Suppressor macrophage treated with lipopolysaccharide for 4 hours (primary cell): ENCODE measurements at places on chromosomes 1 and 21.

DNA sequence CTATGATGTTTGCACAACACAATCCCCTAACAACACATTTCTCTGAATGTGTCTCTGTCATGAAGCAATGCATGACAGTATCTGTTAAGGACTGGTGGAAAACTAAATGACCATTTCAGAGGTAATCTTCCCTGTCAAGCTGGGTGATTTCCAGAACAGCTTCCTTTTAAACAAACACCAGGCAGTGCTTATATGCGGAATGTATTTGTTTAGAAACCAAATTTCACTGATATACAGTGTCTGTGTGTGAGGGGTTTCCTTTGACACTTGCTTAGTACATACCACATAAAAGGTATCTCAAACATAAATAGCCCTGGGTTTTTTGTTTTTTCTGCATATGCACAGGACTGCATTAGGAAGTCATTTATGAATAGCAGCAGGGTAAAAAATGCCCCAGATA, 95.6 kb downstream of the TGFBR3 start:
- DNase-seq = no peak

- peak; percentile 75 for DNase-seq
Observed at GRCh38 chr1:228459091-228459993, 27.8 kb upstream of the RNF187 start.

DNA sequence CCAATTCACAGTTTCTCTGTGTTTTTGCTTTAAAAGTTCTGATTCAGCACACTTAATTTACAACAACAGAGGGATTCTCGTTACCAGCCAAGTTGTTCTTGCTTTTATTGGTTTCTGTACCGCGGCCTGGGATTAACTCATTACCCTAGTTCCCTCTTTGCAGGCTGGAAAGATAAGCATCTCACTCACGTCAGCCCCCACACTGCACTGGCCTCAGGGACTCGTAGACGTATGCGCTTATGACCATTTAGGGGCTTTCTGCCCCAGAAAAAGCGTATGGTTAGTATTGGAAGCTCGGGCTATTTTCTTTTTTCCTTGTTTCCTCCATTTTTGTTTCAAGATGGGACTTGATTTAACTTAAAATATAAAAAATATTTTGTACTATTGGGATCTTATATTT, 76.0 kb downstream of the POFUT2 start:
- DNase-seq = no peak

DNA sequence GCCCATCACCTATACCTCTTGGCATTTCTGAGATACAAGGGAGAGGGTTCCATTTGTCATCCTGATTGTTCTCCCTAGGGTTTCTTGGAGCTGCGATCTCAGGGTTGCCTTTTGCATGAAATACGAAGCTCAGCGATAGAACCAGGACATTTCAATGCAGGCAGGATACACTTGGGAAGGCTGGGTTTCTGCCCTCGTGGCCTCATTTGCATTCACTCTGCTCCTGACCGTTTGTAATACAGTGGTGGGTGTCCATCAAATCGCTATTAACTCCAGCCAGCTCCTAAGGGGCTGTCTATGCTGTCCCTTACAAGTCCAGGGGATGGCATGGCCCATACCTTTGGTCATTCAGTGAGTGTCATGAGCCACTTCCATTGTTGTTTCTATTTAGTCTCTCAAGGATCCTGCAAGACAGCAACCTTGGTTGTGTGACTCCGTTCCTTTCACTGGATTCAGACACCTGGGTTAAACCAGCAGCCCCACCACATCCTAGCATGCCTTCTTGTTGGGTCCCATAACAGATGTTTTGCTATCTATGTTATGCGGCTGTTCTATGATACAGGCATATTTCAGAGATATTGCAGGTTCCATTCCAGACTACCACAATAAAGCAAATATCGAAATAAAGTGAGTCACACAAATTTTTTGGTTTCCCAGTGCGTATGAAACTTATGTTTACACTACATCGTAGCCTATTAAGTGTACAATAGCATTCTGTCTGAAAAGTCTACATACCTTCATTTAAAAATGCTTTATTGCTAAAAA, 18.3 kb downstream of the KAZN start:
- no peak for DNase-seq

DNA sequence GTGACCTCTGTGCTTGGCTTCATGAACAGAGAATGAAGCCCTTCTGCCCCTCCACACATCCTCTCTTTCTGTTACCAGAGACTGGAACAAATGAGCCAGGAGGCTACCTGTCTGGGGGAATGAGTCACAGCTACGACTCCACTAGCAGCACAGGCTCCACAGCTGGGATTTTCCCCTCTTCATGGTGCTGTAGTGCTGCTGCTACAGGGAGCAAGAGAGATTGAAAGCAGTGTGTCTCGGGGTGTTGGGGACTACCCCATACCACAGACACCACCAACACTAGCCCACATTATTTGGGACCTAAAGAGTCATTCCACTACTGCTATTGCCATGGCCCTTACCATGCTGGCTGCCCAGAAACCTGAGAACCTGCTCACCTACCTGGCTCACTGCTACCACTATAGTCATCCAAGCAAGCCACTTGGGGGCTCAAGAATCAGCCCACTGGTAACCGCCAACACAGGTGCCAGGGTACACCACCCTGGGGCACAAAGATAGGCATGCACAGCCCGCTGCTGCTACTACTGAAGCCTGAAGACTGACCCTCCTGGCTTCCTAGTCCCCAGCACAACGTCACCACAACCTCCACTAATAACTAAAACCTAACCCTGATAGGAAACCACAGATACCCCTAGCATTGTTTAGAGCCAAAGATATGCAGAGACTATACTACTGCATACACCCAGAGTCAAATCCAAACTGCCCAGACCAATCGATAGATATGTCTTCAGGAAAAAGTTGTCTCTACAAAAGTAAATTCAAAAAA, 17.7 kb downstream of the CD1E start:
- DNase-seq = no peak

DNA sequence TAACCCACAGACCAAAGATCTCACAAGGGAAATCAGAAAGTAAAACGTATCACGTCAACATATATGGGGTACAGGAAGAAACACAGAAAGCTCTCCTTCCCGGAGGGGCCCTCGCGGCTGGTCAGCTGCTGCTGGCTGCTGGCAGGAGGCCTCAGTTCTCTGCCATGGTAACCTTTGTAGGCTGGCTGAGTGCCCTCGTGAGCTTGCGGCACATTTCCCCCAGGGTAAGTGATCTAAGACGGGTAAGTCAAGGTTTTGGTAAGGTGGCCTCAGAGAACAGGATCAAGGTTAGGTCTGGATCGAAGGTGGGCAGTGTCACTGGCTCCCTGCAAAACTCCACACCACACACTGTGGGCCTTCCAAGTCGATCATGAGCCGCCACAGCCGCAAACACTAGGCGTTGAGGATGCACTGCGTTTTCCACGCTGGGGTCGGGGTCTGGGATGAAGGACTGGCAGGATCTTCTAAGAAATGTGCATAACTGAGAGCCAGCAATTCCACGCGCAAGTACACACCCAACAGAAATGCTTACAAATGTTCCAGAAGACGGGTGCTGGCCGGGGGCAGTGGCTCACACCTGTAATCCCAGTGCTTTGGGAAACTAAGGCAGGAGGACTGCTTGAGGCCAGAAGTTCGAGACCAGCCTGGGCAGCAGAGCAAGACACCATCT, 33.9 kb downstream of the WDR4 start:
- DNase-seq = no peak

GRCh38 chr21:15826908-15827601, 97.3 kb downstream of the USP25 start:
- no peak for DNase-seq

DNA sequence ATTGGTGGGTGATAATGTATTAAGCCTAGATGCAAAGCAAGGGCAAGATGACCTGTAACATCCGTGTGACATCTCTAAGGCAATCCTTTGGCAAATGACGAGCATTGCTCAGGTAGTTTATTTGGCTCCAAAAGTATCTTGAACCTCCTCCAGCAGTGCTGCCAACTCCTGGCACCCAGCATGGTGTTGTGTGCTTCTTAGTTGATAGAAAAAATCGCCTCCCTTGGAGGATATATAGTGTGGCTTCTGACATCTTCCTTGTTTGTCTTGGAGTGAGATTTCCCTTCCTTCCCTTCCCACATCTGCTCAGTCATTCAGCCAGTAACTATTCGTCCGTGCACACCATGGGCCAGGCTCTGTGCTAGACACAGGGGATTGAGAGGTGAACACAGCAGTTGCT, 121.8 kb downstream of the TOMM20 start:
- DNase-seq = no peak

DNA sequence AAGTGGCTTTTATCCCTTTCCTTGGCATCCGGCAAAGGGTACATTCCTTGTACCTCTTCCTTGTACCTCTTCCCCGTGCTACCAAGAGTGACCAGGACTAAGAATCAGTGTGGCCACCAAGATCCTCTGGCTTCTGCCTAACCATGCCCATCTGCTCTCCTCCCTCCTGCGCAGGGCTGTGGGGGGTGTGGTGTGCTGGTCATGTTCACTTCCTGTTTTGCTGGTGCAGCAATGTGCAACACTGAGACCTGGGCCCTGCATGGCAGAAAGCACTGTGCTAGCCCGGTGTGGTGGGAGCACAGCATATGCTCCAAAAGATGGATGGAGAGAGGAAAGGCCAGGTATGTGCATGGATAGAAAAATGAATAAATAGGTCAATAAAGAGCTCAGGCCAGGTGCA, 33.3 kb upstream of the TENT5C start:
- peak; percentile 33 for DNase-seq

- peak; percentile 59 for DNase-seq
Observed at GRCh38 chr1:229410692-229411433, 23.0 kb downstream of the ACTA1 start.

GRCh38 chr1:246170574-246171261, 336.4 kb downstream of the SMYD3 start:
- no peak for DNase-seq

DNA sequence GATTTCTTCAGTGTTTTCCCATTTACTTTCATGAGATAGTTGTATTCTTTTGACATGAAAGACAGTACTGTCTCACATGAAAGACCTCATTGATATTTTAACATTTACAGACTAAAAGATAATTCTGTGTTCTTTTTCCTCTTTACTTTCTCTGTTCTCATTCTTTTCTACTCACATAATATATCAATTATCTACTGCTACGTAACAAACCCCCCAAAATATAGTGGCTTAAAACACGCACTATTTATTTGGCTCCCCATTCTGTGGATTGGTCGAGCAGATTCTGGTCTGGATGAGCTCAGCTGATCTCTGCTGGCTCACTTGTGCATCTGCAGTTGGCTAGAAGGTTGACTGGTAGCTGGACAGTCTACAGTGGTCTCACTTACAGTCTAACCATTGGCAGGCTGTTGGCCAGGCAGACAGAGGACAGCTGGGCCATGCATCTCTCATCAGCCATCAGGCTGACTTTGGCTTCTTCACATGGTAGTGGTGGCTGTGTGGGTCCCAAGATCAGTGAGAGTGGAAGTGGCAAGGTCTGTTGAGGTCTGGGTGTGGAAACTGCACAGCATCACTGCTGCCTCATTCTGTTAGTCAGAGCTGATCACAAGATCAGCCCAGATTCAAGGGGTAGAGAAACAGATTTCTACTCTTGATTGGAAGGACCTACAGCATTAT, 63.2 kb downstream of the MPZL1 start:
- peak; percentile 64 for DNase-seq

GRCh38 chr1:22428672-22429071, 23.0 kb upstream of the ZBTB40 start:
- peak; percentile 55 for DNase-seq

DNA sequence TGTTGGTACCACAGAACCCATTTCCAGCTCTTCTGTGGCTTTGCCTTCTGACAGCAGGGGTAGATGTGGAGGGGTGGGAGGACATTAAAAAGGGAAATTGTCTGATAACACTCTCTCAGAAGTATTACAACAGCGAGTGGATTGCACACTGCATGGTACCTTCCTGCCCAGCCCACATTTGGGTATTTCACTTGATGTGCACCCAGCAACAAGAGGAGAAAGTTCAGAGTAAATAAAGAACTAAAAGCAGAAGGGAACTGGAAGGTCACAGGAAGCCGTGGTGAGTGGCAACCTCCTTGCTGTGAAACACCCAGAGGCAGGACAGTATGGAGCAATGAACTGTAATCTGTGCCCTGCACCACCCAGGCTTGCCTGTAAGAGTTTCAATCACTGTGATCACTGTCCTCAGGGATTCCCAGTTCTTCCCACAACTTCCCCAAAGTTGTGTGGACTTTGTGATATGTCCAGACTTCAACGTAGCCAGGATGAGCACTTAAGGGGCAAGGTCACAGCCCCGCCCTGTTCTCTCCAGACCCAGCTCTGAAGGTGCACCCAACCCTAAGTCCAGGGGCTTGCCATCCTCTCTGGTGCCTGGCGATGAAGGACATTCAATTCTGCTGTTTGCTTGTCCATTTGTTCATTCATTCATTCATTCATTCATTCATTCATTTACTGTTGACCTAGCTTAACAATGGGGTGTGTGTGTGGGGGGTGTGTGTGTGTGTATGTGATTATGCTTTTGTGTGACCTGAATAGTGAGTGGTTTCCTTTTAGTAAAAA, 18.7 kb upstream of the F5 start:
- peak; percentile 91 for DNase-seq

DNA sequence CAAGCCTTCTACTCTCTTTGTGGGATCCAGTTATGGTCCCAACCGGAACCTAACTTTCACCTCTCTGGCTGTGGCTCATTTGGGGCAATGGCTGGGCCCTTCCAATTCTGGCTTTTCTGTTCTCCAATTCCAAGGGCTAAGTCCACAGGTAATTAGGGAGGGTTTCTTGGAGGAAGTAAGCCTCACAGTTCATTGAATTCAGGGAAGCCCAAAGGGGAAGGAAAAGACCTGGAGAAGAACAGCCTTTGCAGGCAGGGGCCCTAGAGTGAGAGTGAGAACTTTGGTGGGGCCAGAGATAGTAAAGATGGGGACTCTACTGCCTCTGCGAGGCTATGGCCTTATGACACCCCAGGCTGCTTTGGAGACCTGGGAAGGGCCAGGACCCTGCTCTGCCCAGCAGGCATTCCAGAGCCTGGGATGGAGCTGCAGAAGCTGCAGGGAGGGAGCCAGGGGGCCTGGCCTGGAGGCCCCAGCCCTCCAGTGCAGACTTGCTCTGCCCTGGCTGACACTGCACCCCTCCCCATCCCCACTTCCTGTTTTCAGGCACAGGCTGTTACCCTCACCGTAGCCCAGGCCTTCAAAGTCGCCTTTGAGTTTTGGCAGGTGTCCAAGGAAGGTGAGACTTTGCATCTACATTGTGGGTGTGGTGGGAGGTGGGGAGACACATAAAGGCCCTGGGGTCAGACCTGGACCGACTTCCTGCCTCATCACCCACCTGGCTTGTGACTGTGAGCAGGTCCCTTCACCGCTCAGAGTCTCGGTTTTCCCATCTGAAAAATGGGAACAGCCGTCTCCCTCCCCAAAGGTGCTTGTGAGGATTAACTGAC, 18.9 kb downstream of the LDLRAP1 start:
- DNase-seq = no peak

DNA sequence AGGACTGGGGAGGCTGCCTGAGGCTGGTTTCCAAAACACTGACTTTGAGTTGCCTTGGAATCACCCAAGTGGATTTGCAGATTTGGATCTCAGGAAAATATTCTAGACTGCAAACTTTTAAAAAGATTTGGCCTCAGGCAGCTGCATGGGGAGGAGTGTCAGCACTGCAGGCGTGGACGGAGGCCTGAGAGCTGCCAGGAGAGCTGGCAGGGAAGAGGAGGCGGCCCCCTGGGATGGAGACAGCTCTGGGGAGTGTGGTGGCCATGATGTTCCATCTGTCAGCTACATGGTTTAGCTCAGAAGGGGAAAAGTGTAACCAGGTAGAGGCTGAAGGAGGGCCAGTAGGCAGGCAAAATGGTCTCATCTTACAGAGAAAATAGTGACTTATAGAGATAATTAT, 72.1 kb downstream of the VPS26C start:
- DNase-seq = no peak

GRCh38 chr1:100736746-100737145, 17.2 kb downstream of the VCAM1 start:
- DNase-seq = no peak
